CD8-positive, alpha-beta memory T cell (primary cell): ENCODE measurements at places on chromosomes 1 and 21.
A peak's percentile ranks its signal among the peaks of the same experiment; 100 is the strongest.

DNA sequence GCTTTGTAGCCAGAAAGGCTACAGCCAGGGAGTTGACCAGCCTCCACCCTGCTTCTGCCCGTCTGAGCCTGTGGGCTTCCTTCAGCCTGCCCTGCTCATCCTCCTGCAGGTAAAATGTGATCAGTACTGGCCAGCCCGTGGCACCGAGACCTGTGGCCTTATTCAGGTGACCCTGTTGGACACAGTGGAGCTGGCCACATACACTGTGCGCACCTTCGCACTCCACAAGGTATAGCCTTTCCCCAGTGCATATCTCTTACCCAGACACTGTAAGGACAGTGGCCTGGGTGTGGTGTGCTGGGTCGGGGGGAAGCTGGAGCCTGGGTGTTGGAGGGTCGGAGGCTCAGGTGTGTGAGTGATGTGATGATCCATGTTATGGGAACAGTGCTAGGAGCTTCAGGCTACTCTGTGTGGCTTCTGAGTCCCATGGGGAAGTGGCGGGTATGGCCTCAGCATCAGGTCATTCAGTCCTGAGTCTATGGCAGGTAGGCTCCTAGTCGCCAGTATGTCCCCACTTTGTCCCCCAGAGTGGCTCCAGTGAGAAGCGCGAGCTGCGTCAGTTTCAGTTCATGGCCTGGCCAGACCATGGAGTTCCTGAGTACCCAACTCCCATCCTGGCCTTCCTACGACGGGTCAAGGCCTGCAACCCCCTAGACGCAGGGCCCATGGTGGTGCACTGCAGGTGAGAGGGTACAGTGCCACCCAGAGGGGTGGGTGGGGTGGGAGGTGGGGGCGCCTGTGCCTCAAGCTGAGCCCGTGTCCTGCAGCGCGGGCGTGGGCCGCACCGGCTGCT is 31.2 kb upstream of the KDM4A start:
- no peaks in the 10 kb centered on the region for H3K36me3 ChIP-seq
- DNase-seq: no peak
- H3K27ac ChIP-seq: no peak overlapping the region
- H3K4me3 ChIP-seq: no peak overlapping the region

DNA sequence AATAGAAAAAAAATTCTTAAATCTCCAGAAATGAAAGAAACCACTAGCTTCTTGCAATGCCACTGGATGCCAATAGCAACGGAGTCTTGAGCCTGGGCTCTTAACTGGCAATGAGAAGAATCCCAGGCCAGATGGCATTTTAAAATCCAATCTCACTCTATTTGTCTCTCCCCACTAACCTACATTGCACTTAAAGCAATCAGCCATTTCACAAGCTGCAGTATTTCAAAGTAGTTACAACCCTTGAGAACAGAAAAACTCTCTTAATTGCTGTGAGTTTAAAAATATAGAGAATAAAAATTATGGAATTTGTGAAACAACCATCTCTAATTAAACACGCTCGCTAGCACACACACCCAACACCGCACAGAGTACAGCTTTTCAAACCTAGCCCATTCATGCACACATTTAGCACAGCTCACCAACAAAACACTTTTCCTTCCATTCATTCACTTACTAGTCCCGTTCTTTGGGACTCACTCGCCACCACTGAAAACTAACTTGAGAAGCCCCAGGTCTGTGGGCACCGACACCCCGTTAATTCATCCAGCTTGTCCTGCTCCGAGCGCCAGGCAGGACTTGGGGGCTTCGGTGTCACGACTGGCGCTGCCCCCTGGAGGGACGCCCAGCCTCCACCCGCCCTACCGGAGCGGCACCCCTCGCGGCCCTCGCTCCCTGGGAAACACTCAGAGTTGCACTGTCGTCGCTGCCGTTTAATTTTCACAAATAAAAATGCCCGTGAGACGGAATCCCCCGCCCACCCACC is 1.0 kb downstream of the DDAH1 start:
- H3K27me3 ChIP-seq: peaks cover 8% of the 10 kb centered on the region
- no peak overlapping the region for H3K4me3 ChIP-seq
- no peak for DNase-seq
- no peaks in the 10 kb centered on the region for H3K4me1 ChIP-seq
- no peaks in the 10 kb centered on the region for H3K36me3 ChIP-seq

- H3K4me3 ChIP-seq: no peak overlapping the region
- H3K27me3 ChIP-seq: no peaks in the 10 kb centered on the region
- H3K4me1 ChIP-seq: peaks cover 14% of the 10 kb centered on the region
- no peak overlapping the region for H3K27ac ChIP-seq
- H3K36me3 ChIP-seq: no peaks in the 10 kb centered on the region
Observed at GRCh38 chr1:161033751-161034150, 5.0 kb downstream of the TSTD1 start.

- peaks cover 13% of the 10 kb centered on the region for H3K27me3 ChIP-seq
- H3K36me3 ChIP-seq: no peaks in the 10 kb centered on the region
- no peak overlapping the region for H3K27ac ChIP-seq
- no peak overlapping the region for H3K4me3 ChIP-seq
- peaks cover 6% of the 10 kb centered on the region for H3K4me1 ChIP-seq
Observed at GRCh38 chr1:9180111-9180819, 51.4 kb upstream of the GPR157 start.

DNA sequence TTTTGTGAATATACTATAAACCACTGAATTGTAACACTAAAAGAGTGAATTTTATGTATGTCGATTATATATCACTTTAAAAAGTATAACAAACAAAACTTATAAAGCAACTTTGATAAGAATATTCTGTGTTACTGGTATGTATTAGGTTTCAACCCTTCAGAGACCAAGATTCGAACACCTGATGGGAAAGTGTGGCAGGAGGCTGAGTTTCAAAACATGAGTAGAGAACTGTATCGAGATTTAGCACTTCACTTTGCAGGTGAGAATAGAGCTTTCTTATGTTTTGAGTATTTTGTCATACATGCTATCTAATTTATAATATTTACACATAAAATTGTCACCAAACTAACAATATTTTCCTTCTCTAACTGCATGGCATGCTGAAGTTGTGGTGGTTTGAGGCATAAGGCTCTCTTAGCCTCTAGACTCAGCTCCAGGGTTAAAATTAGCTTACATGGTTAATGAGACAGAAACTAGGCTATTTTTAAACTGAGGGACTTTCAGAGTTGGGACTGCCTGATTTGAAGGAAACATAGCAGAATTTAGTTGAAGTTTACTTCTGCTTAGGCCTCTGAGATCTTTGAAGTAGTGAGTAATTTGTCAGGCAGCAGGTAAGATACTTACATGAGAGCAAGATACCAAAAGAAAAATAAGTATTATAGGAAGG is 48.6 kb downstream of the CEP350 start:
- no peak overlapping the region for H3K4me3 ChIP-seq
- H3K4me1 ChIP-seq: no peaks in the 10 kb centered on the region

- H3K4me3 ChIP-seq: no peak overlapping the region
- no peaks in the 10 kb centered on the region for H3K36me3 ChIP-seq
- DNase-seq: no peak
- H3K27ac ChIP-seq: no peak overlapping the region
- no peaks in the 10 kb centered on the region for H3K4me1 ChIP-seq
Observed at GRCh38 chr1:81305997-81306452, 494.7 kb upstream of the ADGRL2 start.

- DNase-seq: no peak
- H3K27ac ChIP-seq: no peak overlapping the region
- H3K4me3 ChIP-seq: no peak overlapping the region
- H3K36me3 ChIP-seq: no peaks in the 10 kb centered on the region
Observed at GRCh38 chr1:84581648-84582047, 7.4 kb upstream of the CTBS start.

- H3K27ac ChIP-seq: no peak overlapping the region
- H3K27me3 ChIP-seq: no peaks in the 10 kb centered on the region
- no peaks in the 10 kb centered on the region for H3K36me3 ChIP-seq
Observed at GRCh38 chr1:208044589-208045462, 133.9 kb upstream of the CD34 start.

DNA sequence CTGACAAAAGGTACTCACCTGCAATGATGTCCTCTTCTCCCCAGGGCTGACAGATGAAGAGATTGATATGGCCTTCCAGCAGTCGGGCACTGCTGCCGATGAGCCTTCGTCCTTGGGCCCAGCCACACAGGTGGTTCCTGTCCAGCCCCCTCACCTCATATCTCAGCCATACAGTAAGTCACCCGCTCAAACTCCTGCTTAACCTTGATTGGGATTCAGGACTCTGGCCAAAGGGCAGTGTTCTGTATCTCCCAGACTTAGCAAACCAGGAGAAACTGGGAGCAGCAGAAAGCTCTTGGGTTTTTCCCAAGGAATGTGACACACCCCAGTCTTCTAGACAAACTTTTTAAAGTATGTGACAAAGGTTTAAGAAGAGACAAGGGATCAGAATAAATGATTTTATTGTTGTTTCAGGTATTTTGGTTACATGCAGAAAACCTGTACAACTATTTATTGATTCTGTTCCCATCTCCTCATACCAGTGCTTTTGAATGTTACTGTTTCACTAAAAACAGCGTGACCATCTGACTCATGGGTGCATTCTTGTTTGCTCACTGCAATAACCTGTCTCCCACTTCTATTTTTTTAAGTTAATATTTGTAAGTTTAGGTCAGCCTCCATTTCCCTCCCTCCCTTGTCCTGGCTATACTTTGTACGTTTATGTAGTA is 124.6 kb downstream of the PEX14 start:
- H3K27me3 ChIP-seq: no peaks in the 10 kb centered on the region
- no peak overlapping the region for H3K27ac ChIP-seq
- DNase-seq: no peak
- H3K36me3 ChIP-seq: no peaks in the 10 kb centered on the region

DNA sequence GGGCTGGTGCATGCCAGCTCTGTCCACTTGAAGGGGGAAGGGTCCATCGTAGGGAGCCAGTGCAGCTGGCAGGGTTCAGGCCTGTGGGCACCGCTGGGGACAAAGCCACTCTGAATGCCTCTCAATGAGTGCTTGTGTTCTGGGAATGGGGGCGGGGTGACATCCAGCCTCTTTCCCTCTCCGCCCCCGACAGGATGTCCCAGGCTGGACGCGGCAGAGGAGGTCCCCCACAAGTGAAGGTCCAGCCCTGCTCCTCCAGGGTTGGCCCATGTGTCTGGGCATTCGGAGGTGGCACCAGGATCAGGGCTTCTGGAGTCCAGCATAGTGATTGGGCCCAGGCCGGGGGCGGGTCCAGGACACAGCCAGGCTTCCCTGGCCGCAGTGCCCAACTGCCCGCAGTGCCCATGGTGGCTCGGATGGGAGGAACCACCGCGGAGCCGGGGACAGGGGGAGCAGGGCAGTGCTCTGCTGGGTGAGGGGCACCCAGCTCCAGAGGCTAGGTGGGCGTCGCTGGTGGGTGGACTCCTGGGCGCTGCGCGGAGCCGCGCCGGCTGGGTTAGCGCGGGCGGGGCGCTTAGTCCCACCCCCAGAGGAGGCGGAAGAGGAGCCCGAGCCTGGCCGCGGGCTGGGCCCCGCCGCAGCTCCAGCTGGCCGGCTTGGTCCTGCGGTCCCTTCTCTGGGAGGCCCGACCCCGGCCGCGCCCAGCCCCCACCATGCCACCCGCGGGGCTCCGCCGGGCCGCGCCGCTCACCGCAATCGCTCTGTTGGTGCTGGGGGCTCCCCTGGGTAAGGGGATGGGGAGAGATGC is at the start of gene SHISA4:
Gene SHISA4, plus strand, starts transcription at position 617 of the 808 bp plus-strand sequence. Its CDS starts 97 bp downstream, at position 714.
- no peak for DNase-seq
- H3K36me3 ChIP-seq: no peaks in the 10 kb centered on the region
- peaks cover 33% of the 10 kb centered on the region for H3K27me3 ChIP-seq
- no peak within 1 kb of the TSS for H3K27ac ChIP-seq
- H3K4me1 ChIP-seq: peaks cover 9% of the 10 kb centered on the region
- H3K4me3 ChIP-seq: peak within 1 kb of the TSS; percentile 39

DNA sequence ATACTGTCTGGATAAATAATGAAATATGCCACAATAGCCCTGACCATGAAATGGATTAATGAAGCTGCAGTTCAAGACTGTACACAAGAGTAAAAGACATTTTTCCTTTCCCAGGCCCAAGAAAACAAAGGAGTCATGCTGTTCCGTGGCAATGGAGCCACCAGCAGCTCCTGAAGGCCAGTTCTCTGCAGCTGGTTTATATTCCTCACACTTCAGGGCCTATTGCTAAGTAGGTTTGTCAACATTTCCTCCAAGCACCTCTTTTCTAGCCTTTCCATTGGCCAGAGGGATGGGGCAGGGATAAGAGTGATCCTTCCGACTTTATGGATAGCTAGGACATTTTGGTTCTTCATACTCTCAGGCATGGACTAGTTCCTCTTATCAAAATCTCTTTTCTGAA is 24.2 kb upstream of the RGL1 start:
- no peak for DNase-seq
- H3K27ac ChIP-seq: no peak overlapping the region
- H3K4me3 ChIP-seq: no peak overlapping the region

DNA sequence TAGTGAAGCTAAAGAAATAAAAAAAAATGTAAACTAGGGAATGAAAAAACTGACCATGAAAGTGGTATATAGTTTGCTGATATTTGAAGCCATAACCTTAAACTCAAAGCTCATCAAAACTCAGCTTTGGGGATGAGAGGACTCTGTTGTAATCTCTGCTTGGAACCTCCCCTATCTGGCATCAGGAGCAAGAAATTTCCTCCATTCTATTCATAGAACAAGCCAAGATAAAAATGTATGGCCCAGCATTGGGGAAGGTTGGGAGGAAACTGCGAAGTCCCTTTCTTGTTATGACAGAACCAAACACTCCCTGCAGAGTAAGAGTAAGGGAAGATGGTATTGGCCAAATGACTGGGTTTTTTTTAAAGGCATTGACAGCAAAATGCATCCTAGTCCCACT is 35.6 kb downstream of the MCOLN2 start:
- no peak for DNase-seq
- no peaks in the 10 kb centered on the region for H3K4me1 ChIP-seq
- no peak overlapping the region for H3K27ac ChIP-seq
- no peaks in the 10 kb centered on the region for H3K27me3 ChIP-seq

- no peaks in the 10 kb centered on the region for H3K36me3 ChIP-seq
- H3K27ac ChIP-seq: no peak overlapping the region
- H3K4me1 ChIP-seq: no peaks in the 10 kb centered on the region
- H3K4me3 ChIP-seq: no peak overlapping the region
- DNase-seq: no peak
- no peaks in the 10 kb centered on the region for H3K27me3 ChIP-seq
Observed at GRCh38 chr1:212470059-212470458, 37.3 kb downstream of the NENF start.

DNA sequence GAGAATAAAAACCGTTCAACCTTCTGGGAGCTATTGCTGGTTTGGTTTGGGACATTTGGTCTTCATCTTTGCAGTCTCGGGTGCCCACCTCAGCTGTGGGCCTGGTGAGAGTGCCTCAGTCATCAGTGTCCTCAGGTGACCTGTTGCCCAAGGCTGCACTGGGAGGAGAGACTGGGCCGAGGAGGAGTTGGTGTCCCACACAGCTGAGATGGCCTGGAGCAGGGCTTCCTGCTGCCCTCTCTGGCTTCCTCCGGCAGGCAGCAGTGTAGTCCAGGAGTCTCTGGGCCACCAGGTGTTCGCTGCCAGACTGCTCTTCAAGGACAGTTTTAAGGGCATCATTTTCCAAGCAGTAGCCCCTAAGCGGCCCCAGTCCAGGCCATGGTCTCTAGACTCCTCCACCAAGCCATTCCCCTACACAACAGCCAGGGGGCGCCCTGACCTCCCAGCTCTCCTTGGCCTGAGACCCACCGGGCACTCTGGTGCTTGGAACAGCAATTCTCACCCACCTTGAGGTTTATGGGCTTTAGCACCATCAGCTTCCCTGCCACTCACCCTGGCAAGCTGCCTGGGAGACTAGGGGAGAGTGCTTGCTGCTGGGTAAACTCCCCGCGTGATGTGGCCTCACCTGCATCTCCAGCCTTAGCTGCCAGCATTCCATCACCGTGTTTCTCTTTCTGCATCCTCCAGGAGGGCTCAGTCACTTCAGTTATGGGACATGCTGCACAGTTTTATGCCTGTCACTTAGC is 9.1 kb upstream of the SYTL1 start:
- no peak overlapping the region for H3K27ac ChIP-seq
- no peaks in the 10 kb centered on the region for H3K27me3 ChIP-seq
- DNase-seq: peak; percentile 61
- peaks cover 45% of the 10 kb centered on the region for H3K36me3 ChIP-seq
- H3K4me1 ChIP-seq: peaks cover 16% of the 10 kb centered on the region
